Activated CD8-positive, alpha-beta memory T cell treated with anti-CD3 and anti-CD28 coated beads for 48 hours (primary cell): ENCODE measurements at places on chromosomes 12 and 14.

GRCh38 chr14:86143248-86143647 lies 613.3 kb downstream of the FLRT2 start:
- no peak for DNase-seq

DNA sequence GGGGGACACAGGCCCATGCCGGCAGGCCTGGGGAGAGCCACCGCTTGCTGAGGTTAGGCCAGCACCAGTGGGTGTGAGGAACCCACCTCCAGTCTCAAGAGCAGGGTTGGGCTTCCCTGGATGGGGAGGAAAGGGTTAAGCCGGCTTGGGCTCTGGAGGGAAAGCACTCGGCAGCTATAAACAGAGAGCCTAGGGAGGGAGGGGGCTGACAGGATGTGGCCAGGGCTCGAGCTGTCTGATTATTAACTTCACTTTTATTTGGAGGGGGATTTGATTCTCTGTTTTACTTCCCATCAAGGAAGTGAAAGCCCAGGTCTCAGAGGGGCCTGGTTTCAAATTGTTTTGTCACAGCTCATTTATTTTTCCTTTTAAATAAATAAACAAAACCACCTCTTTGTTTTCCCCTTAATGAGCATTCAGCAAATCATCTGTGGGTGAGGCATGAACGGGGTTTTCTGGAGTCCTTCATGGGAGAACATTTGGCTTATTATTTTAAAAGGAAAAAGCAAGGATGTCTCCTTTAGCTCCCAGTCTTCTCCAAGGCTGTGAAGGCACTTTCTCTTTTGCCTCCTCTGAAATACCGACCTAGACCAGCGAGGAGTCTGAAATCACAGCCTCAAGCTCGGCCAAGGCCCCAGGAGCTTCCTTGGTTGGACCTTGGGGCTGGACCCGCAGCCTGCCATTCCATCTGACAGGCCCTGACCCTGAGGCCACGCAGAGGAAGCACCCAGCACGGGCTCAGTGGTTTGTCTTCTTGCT lies 21.9 kb upstream of the ZFP36L1 start:
- no peak for DNase-seq

- no peak for DNase-seq
Observed at GRCh38 chr12:45644541-45644940, 85.0 kb upstream of the ARID2 start.

DNA sequence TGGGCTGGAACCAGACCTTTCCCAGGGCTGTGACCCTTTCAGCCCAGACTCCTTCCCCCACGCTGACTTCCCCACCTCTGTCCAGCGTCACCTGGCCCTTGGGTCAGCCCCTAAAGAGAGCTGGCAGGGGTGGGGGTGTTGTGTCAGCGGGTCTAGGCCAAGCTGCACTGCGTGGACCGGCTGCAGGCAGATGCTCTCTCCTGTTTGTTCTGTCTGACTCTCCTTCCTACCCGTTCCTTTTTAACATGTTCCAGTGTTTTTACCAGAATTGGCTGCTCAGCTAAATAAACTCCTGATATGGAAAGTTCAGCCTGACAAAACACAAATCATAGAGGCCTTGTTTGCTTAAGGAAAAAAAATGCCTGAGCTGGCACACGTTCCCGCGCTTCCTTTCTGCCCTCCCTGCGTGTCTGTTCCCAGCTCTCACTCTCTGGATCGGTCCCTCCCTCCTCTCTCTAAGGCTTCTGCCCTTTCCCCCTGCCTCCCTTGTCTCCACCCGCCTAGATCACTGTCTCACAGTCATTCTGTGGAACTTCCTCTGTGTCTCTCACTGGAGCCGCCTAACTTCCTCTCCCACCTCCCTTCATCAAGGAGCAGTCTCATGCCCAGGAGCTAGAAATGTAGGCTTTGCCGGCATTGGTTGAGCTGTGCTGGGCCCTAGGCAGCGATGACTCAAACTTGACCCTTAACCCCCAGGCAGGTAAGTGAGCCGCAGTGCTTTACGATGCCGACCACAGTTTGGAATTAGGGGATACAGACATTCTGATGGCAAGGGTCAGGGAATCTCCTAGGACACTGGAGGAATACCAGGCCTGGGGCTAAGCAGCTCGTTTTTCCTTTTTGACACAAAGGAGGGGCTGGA lies 15.5 kb upstream of the MLXIP start:
- DNase-seq = no peak

GRCh38 chr12:132353811-132354210 lies 24.4 kb upstream of the GALNT9 start:
- DNase-seq = no peak

GRCh38 chr12:9868311-9868801 lies 798 bp downstream of the CLEC2B start:
- no peak for DNase-seq
